ENCODE measurements at places on chromosomes 3 and 15.

DNA sequence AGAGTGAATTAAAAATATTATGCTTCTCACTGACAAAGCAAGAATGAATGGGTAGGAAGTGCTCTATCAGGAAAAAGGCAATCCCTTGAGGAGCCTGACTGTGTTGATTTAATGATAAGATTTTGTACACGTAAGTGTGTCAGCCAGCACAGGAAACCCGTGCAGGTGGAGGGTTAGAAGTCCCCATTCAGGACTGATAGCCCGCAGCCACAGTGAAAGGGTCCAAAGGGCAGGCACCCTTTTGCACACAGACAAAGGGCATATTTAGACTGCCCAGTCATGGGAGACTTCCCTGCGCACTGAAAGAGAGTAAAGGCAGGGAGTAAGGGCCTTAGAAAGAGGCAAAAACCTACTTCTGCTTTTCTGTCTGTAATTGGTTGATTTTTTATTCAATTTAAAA, 26.4 kb upstream of the SKIL start:
- DNase-seq, result peak; percentile 88

DNA sequence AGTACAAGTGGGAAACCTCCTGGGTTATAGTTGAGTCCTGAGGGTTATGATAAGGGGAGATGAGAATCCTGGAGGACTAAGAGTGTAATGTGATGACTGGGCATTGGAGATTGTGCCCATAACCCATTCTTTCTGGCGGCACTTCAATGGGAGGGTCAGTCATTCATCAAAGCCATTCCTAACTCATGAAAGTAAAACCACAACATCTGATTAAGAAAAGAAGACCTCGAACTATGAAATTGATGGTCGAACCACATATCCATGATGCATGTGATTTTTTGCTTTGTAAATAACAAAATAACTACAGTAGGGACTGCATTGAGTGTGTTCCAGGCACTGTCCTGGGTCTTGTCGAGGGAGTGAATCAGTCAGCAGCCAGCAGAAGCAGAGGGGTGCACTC, 215.1 kb downstream of the SHQ1 start:
- DNase-seq, result no peak

- DNase-seq, result no peak
Measured at GRCh38 chr3:11002371-11002807, 9.8 kb downstream of the SLC6A1 start.

DNA sequence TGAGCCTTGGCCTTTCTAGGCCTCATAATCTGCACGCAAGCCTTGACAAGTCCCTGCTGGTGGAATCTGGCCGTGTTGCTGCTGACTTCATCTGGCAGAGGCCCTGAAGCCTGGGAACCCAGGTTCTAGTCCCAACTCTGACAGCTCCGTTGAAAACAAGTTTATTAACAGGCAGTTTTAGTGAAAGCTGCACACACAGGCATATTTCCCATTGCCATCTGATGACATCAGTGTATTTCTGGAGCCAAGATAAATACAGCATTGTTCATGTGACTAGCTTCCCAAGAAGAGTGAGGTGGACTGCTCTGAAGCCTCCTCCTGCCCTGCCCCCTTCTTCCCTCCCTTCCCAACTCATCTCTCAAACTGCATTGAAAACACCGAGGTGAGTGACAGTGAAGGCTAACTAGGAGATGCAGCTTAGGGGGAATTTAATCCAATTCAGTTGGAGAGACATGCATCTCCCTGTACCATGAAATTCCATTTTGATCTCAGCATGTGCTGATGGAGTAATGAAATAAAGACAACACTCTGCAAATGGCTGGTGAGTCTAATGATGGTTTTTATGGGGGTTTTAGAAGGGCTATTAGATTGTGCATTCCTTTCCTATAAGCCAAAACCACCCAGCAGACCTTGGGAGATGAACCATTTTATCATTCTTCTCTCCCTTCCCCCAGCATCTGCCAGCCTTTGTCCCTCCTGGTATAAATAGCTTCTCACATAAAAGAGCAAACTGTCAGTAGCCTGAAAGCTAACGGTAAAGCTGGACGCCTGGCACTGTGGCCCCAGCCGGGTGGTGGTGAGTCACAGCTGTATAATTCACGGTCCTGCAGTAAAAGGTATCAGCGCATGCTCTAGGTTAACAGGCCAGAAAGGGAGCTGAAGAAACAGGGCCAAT, 38.0 kb downstream of the PRICKLE2 start:
- DNase-seq, result peak; percentile 46

GRCh38 chr3:123370819-123371218, 78.1 kb downstream of the ADCY5 start:
- DNase-seq, result no peak

All from DMS53 (cell line).